Stomach (tissue), 19 donors: ENCODE measurements at places on chromosomes 2 and 18. TPM values are rescaled to one million over a fixed set of nuclear protein-coding genes. Genes with fewer than 3 reads are reported as not detected.
A peak's percentile ranks its signal among the peaks of the same experiment; 100 is the strongest.

GRCh38 chr18:24128700-24129099 is 10.2 kb upstream of the CABYR start:
- DNase-seq = no peak

SOS1 gene
- total RNA-seq = 5.2 TPM

GRCh38 chr18:79697976-79698375 is 18.4 kb downstream of the CTDP1 start:
- no peak for DNase-seq

GRCh38 chr18:38454764-38455469 is 889.3 kb upstream of the CELF4 start:
- DNase-seq = no peak

- DNase-seq = no peak
Measured at GRCh38 chr2:101842471-101842870, 145.0 kb downstream of the MAP4K4 start.

GRCh38 chr2:12612168-12612567 is 104.6 kb upstream of the TRIB2 start:
- DNase-seq = no peak

DNA sequence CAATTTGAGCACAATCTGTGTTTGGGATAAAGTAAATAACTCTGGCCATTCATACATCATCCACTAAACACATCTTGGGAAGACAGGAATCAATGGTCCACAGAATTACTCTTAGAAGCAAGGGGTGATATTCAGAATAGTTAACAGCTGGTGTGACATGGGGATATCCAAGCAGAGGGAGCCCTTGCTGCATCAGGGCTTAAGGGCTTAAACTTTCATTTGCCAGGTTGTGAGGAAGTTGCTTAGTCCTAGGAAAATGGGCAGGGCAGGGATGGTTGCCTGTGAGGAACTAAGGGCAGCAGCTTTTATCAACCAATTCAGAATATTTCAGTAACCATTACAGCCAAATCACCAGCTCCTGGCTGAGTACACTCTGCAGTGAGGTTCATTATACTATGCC is 2.0 kb upstream of the ITGA6 start:
- no peak for DNase-seq

DNA sequence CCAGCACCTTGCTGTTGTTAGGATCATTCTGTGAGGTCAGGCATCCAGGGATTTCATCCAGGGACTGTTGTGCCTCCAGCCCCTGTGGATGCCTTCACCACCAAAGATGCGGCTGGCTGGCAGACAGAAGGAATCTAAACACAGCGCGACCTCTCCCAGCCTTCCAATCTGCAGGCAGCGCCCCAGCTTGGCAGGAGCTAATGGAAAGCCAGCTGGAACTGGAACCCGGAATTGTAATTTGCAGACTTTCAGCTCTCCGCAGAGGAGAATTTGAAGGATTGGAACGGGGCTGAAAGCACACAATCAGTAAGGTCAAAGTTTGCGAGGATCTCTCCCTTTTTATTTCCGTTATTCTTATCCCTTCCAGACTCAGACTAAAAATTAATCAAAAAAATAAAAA is 127.8 kb downstream of the TRIB2 start:
- peak; percentile 51 for DNase-seq

DNA sequence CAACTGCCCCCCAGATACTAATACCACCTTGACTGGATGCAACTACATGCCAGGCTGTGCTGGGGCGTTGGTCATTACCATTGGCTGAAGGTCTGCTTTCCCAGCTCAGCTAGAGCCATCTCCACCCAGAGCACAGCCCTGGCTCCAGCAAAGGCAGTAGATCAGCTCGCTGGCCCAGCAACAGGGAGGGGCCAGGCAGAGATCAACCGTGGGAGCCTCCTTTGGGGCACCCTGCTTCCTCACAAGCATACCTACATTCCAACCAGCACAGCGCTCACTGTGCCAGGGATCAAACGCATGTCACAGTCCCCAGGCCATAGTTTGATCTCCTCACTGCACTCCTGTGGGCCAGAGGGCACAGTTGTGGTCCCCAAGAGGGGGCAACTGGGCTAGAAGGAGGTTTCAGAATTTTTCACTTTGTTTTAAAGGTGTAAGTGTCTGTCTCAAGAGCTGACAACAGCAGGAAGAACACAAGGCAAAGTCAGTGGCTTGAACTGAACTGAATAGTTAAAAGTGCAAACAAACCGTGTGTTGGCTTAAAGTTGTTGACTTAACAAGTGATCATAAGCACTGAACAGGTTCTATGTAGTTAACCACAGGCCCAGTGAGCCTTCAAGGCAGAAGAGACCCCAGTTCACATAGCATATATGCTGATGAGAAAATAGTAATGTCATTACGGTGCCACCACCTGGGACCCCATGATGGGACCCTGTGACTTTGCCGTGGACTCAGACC is 70.1 kb upstream of the BZW1 start:
- peak; percentile 65 for DNase-seq

EN1 gene
- not detected for total RNA-seq

GRCh38 chr2:101502095-101502494 is 27.2 kb upstream of the RFX8 start:
- no peak for DNase-seq

SLC11A1 gene
- 14.5 TPM for total RNA-seq

GRCh38 chr18:13455960-13456481 is 237.5 kb downstream of the LDLRAD4 start:
- DNase-seq = no peak

VIT gene
- total RNA-seq = not detected

DNA sequence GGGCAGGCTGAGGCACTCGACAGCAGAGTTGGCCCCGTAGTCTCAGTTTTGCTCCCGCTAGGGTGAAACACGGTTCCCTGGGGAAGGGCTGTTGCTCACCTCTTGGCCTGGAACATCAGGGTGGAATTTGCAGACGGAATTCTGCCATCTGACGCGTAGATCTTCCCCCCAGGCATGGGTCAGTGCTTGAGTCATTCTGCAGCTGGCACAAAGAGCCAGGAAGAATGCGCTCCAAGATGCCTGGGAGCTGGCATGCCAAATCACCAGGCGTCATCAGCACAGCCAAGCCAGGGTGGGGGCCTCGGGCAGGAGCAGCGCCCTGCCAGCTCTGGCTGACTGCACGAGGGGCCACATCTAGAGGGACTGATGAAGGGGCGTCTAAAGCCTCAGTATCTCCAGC is 42.7 kb downstream of the ODC1 start:
- DNase-seq = peak; percentile 70

GCG gene
- total RNA-seq = not detected

DNA sequence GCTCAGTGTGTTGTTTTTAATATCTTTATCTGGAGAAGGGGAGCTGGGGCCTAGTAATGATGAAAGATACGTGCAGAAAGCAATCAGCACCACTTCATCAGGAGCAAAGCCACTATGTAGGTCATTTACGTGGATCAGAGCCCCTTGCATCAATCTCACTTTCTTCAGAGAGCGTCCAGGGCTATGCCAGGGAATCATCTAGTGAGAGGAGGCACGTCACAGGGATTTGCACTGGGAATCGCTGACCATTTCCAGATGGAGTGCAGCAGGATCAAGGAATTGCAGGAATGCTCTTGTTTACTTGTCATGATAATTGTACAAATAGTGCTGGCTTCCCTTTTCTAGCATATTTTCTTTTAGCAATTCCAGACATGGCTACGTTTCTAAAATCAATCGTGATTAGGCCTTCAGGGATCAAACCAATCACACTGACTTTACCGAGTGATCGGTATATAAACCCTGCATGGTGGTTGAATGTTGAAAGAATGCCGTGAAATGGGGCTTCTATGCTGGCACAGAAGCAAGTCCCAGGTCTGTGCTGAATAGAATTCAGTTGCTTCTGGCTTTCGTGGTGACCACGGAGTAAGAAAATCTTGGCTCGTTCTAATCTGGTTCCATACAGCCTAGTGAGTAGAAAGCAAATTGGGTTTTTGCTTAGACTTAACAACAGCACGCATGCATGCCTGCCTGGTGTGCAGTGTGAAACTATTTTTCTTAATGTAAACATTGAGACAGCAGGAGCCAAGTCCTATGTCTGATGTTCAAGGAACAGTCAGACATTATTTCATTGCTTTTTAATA is 122.8 kb downstream of the TMEM200C start:
- no peak for DNase-seq

EPB41L3 gene
- 71.0 TPM for total RNA-seq

- DNase-seq = no peak
Measured at GRCh38 chr2:43125090-43125998, 101.1 kb downstream of the ZFP36L2 start.

- DNase-seq = peak; percentile 51
Measured at GRCh38 chr2:138922973-138923563, 142.9 kb upstream of the NXPH2 start.
